ENCODE measurements at places on chromosomes 12 and 14.
A peak's percentile ranks its signal among the peaks of the same experiment; 100 is the strongest.

DNA sequence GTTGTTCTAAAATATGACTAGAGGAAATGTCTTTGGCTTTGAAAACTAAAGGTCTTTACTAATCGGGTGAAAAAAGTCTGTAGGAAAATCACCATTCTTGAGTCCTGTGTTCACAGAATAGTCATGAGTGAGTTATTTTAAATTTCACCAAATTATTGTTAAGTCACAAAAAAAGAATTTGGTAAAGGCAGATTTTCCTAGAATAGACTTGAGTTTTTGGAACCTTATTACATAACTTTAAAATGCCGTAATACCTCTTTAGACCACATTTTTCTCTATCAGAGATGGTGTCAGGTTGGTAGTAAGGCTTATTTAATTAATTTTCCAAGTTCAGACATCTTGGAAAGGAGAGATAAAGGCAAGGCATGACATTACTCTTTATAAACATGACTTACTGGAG, 184.7 kb upstream of the GARIN2 start:
- H3K36me3 ChIP-seq: no peaks in the 10 kb centered on the region
- no peak for DNase-seq
- no peaks in the 10 kb centered on the region for H3K4me1 ChIP-seq
- no peak overlapping the region for H3K27ac ChIP-seq
- H3K4me3 ChIP-seq: no peak overlapping the region

GRCh38 chr14:70292716-70293115, 66.8 kb downstream of the COX16 start:
- no peak for DNase-seq
- H3K27ac ChIP-seq: no peak overlapping the region
- no peaks in the 10 kb centered on the region for H3K27me3 ChIP-seq
- no peaks in the 10 kb centered on the region for H3K36me3 ChIP-seq

- no peaks in the 10 kb centered on the region for H3K27me3 ChIP-seq
- DNase-seq: no peak
- H3K27ac ChIP-seq: no peak overlapping the region
- no peak overlapping the region for H3K4me3 ChIP-seq
- H3K4me1 ChIP-seq: no peaks in the 10 kb centered on the region
Observed at GRCh38 chr12:133120385-133121191, 9.5 kb downstream of the ZNF891 start.

DNA sequence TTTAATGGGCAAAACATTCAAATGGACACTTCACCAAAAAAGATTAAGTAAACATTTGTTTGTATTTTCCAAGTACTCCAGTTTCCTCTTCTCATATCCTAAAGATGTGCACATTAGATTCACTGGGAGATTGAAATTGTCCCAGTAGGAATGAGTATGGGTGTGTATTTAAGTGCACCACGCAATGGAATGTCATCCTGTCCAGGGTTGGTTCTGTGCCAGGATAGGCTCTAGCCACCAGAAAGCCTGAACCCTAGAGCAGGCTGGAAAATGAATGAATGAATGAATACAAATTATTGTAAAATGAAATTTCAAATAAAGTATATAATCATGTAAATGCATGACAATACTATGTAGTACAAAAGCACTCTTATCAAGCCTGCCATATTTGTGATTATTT, 14.0 kb downstream of the CEP83 start:
- H3K4me3 ChIP-seq: no peak overlapping the region
- DNase-seq: no peak
- no peaks in the 10 kb centered on the region for H3K4me1 ChIP-seq
- no peaks in the 10 kb centered on the region for H3K36me3 ChIP-seq

DNA sequence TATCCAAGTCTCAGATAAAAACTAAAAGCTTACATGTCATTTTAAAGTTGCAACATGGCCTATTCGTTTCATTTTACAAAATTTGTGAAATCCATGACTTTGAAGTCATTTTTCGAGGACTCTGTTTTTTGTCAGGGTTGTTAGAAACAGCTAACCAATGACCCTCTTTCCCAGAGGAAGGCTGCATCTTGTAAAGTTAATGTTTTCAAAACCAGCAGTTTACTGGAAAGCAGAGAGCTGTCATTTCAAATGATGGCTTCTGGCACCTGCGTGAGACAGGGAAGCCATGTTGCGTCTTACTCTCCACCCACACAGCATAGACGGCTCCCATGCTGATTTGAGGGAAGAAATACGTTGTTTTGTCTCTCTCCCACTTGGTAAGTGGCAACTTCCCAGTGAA, 50.1 kb upstream of the RTRAF start:
- no peak for DNase-seq
- no peaks in the 10 kb centered on the region for H3K36me3 ChIP-seq
- H3K27ac ChIP-seq: no peak overlapping the region
- H3K4me1 ChIP-seq: no peaks in the 10 kb centered on the region

DNA sequence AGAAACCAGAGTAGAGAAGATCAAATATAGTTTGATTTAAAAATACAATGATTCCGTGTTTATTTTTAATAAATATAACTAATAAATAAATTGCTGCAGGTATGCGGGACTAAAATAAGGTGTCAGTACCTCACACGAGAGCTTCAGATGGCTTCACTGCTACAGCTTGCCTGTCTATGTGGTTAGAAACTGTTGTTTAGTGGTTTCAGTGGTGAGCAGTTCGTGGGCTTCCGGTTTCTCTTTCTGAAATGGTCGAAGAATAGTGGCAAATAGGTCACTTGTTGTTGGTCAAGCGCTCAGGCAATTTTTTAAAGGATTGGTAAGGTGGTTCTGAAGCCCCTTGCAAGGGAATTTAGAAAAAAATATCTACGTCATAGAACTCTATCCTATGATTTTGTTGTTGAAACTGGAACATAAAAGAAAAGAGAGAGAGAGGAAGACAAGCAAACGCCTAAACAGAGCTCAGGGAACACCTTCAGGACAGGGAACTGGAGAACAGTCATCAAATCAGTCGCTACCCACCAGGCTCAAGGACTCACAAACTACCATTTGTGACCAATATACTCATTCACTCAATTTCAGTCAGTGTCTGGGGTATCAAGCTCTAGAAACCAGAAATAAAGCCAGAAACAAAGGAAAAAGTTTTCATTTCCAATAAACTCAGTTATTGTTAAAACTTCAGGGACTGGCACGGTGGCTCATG, 31.3 kb downstream of the GABARAPL1 start:
- H3K4me1 ChIP-seq: peaks cover 14% of the 10 kb centered on the region
- no peak overlapping the region for H3K27ac ChIP-seq
- H3K27me3 ChIP-seq: peaks cover 65% of the 10 kb centered on the region
- DNase-seq: peak; percentile 89
- no peak overlapping the region for H3K4me3 ChIP-seq

- no peak overlapping the region for H3K4me3 ChIP-seq
- H3K4me1 ChIP-seq: no peaks in the 10 kb centered on the region
- no peak overlapping the region for H3K27ac ChIP-seq
- H3K27me3 ChIP-seq: no peaks in the 10 kb centered on the region
- DNase-seq: no peak
Observed at GRCh38 chr12:126107659-126108058, 1042.4 kb downstream of the AACS start.

DNA sequence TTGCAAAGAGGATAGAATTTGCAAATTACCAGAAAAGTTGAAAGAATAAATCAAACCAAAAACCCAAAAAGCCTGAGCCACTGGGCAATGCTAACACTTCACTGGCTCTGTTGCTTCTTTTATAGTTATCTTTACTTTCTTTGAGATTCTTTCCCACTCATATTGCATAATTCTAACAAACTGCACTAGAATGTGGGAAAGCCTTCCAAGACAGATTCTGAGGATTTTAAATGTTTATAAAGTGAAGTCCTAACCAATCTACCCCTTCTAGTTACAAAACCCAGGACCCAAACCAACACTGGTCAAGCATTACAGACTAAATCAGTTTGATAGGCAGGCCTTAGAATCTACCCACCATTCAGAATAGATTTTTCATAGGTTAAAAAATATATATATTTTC, 150.9 kb downstream of the MED13L start:
- no peaks in the 10 kb centered on the region for H3K4me1 ChIP-seq
- no peaks in the 10 kb centered on the region for H3K27me3 ChIP-seq
- DNase-seq: no peak

DNA sequence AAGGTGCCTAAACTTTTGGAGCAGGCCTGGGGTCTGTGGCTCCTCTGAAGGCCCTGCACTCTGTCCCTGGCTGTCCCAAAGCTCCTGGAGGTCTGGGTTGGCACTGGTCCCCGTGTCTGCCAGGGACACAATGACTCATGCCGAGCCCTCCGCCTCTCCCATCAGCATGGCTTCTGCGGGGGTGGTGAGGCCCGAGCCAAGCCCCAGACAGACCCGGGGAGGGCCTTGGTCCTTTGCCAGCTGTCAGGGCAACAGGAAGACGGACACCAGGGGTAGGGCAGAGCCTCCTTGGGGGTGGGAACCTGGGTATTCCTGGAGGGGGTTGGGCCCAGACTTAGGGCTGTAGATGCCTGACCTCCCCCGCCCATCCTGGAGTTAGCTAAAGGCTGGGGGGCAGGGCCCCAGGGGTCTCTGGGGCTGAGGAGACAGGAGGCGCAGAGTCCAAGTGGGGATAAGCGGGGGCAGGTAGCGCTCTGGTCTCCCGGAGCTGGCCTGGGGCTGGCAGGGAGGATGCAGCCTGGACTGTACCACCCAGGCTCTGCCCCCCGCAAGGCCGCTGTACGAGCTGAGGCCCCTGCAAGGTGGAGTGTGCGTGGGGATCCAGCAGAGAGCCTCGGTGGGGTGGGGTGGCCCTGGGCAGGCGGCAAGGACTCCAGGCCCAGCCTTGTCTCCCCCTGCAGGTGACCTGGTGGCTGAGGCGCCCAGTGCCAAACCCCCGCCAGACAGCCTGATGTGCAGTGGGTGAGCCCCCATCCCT, 16.4 kb upstream of the PUS1 start:
- H3K36me3 ChIP-seq: no peaks in the 10 kb centered on the region
- no peaks in the 10 kb centered on the region for H3K27me3 ChIP-seq
- no peak for DNase-seq
- H3K4me1 ChIP-seq: no peaks in the 10 kb centered on the region
- H3K27ac ChIP-seq: no peak overlapping the region

- H3K4me1 ChIP-seq: 0 out of 2 replicates have a peak, but pooled peaks cover 5% of the 10 kb centered on the region
- no peaks in the 10 kb centered on the region for H3K36me3 ChIP-seq
- H3K4me3 ChIP-seq: peak overlapping the region; percentile 88
Observed at GRCh38 chr12:93468008-93468371, 676 bp downstream of the MRPL42 start.

- no peak overlapping the region for H3K4me3 ChIP-seq
- DNase-seq: no peak
- H3K27me3 ChIP-seq: no peaks in the 10 kb centered on the region
Observed at GRCh38 chr12:33330940-33331339, 108.7 kb downstream of the SYT10 start.

DNA sequence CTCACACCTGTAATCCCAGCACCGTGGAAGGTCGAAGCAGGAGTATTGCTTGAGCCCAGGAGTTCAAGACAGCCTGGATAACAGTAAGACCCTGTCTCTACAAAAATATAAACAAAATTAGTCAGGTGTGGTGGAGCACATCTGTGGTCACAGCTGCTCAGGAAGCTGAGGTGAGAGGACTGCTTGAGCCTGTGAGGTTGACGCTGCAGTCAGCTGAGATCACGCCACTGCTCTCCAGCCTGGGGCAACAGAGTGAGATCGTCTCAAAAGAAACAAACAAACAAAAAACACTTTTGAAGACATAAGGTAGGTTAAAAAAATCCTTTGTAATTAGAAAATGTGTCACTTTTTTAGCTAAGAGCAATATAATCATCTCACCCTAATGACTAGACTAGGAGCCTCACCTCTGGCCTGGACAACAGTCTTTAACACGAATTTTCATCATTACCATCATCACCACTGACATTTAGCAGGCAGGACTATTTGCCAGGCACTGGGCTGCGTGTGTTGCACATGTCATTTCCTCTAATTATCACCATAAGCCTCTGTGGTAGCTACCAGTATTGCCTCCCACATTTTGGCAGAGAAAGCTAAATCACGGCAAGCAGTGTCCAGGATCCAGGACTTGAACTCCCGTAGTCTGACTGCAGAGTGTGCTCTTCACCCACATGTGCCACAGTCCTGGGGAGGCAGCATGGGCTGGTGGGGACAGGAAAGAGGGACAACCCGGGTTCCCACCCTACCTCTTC, 4.6 kb upstream of the SYCP3 start:
- peaks cover 5% of the 10 kb centered on the region for H3K36me3 ChIP-seq
- H3K4me1 ChIP-seq: peaks cover 51% of the 10 kb centered on the region
- DNase-seq: peak; percentile 92
- H3K4me3 ChIP-seq: 0 out of 2 replicates have a peak overlapping the region, but pooled peaks have one; percentile 3

DNA sequence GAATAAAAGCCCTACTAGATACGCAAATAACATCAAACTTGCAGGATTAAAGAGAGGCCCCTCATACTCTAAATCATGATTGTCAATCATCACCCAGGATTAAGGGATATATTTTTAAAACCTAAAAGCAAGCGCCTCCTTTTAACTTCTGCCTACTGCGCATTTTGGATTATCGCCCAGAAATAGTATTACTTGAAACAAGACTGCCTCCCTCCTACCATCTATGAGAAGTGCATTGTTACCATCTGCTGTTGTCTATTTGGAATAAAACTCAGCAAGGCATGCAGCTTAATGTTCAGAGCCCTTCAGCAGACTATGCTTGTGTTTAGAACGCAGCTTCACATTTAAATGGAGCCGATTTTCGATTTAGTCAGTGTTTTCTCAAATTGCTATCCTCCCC, 79.6 kb downstream of the EXOC5 start:
- no peak overlapping the region for H3K4me3 ChIP-seq
- H3K27ac ChIP-seq: no peak overlapping the region
- no peak for DNase-seq
- no peaks in the 10 kb centered on the region for H3K36me3 ChIP-seq

- no peaks in the 10 kb centered on the region for H3K27me3 ChIP-seq
- H3K27ac ChIP-seq: no peak overlapping the region
- H3K4me1 ChIP-seq: no peaks in the 10 kb centered on the region
- no peak overlapping the region for H3K4me3 ChIP-seq
- H3K36me3 ChIP-seq: no peaks in the 10 kb centered on the region
Observed at GRCh38 chr14:38203929-38204718, 3.6 kb upstream of the SSTR1 start.

GRCh38 chr12:128402486-128403243, 135.7 kb downstream of the TMEM132C start:
- H3K36me3 ChIP-seq: no peaks in the 10 kb centered on the region
- H3K27ac ChIP-seq: no peak overlapping the region
- no peaks in the 10 kb centered on the region for H3K4me1 ChIP-seq
- no peak overlapping the region for H3K4me3 ChIP-seq
- no peak for DNase-seq

DNA sequence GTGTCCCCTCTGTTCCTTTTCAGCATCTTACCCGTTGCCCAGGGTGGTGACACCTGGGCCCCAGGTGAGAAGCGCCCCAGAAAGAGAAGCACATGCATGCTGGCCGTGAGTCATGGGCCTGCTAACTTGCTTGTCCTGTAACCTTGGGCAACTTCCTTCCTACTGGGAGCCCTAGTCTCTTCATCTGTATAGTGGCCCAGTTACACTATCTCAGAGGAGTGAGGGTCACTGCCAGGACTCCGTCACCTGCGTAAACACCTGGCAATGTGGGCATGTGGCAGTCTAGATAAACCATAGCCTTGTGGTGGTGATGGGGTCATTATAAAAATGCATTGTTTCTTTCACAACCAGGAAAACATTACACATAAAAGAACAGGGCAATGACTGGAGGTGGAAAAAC, 125.2 kb downstream of the SLC25A47 start:
- DNase-seq: no peak
- H3K36me3 ChIP-seq: no peaks in the 10 kb centered on the region
- no peak overlapping the region for H3K27ac ChIP-seq
- no peak overlapping the region for H3K4me3 ChIP-seq
